Fibroblast of the aortic adventitia (primary cell): ENCODE measurements at places on chromosomes 1 and 21. TPM values are rescaled to one million over a fixed set of nuclear protein-coding genes. Genes with fewer than 3 reads are reported as not detected.

DNA sequence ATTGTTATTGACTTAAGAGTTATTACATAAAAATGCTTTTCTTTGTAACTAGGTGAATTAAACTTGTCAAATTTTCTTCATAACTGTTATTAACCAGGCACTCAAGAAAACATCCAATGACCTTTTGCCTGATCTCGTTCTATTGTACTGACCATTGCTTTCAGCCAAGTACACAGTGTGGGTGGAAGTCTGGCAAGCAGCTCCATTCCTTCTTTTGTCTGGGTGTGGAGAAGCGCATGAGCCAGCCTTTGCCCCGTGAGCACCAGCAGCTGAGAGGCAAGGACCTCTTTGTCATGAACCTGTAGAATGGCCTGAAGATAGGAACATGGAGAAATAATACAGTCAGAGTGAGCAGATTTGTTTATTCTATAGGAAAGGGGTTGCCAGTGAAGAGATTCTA lies 57.5 kb downstream of the IARS2 start:
- peak; percentile 68 for DNase-seq

Gene KLHL17
- 1.8 and 5.0 TPM in 2 replicates for total RNA-seq

GRCh38 chr1:219876798-219877209 lies 51.6 kb downstream of the SLC30A10 start:
- DNase-seq: peak; percentile 37

Gene TSTD1
- 0.90 TPM in 1 of 2 replicates, not detected in the other for total RNA-seq

Gene ANKRD65
- 1.7 and 2.4 TPM in 2 replicates for total RNA-seq

Gene SLFNL1
- 0.09 and 0.57 TPM in 2 replicates for total RNA-seq

DNA sequence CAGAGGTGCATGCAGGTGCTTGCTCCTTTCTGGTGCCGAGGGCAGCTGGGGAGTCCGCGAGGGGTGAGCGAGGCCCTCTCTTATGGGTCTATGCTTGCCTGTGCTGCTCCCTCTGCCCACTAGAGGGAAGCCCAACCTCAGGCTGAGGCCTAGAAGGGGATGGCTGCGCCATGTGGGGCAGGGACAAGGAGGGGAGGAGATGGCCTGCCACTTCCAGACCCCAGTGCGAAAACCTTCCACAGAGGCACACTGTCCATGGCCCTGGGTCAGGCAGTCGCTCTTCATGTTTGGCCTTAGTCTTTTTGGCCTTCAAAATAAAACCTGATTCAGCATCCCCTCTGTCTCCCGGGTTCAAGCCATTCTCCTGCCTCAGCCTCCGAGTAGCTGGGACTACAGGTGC lies 14.0 kb downstream of the RHBG start:
- peak; percentile 49 for DNase-seq

Gene RXRG
- not detected in 2 replicates for total RNA-seq

- DNase-seq: peak; percentile 79
Measured at GRCh38 chr1:9892563-9893528, 17.2 kb downstream of the CTNNBIP1 start.

DNA sequence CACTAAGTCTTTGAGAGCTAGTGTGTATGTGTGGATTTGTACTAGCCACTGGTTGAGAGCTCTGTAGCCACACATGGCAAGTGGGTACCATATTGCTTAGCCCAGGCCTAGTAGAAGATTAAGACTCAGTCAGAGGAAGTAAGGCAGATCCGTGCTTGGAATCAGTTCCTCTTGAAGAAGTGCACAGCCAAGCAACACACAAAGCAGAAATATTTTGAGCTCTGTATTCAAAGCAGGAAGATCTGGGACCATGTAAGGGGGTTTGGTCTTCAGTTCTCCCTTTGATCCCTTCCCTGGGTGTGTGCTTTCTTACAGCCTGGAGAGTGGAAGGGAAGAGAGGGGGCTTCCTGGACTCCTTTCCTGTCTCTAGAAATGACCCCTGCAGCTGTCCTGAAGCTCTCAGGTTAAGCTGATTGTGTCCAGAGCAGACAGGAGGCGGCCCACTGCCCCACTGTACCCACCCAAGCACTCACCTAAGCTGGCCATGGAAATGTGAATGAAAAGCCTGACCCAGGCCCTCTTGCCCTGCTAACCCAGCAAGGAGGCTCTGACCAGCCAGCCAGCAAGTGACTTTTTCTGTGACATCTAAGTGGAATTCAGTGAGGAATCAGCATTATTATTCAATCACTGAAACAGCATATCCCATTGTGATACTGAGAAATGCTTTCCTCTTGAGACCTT lies 3.6 kb downstream of the ETS2 start:
- DNase-seq: no peak

DNA sequence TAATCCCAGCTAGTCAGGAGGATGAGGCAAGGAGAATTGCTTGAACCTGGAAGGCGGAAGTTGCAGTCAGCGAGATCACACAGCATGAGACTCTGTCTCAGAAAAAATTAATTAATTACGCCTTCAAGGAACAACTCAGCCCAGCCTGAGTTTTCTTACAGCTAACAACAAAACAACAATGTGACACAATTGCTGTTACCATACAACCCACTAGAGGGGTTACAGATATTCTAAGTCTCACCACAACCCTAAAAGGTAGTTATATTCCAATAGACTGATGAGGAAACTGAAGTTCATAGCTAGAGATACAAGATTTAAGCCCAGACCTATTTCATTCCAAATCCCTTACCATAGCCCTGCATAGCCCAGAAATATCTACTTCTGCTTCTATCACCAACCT lies 2.9 kb upstream of the LRRC8C start:
- no peak for DNase-seq

- DNase-seq: peak; percentile 44
Measured at GRCh38 chr1:43545695-43546387, 15.2 kb downstream of the PTPRF start.

DNA sequence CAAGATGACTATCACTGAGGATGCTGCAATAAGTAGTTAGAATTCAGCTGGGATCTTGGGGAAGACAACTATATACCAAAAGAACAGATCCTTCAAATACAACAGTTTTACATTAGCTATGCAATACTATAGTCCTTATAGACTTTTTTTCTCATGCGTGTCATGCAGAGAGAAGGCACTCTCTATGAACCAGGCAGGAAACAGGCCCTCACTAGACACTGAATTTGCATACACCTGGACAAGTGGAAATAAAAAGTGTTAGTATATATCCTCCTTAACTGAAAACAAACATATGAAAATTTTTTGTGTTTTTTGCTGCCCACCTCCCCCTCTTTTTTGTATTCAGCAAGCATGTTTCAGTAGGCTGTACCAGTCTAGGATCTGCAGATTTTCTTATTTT lies 29.9 kb downstream of the TMCO1 start:
- no peak for DNase-seq

DNA sequence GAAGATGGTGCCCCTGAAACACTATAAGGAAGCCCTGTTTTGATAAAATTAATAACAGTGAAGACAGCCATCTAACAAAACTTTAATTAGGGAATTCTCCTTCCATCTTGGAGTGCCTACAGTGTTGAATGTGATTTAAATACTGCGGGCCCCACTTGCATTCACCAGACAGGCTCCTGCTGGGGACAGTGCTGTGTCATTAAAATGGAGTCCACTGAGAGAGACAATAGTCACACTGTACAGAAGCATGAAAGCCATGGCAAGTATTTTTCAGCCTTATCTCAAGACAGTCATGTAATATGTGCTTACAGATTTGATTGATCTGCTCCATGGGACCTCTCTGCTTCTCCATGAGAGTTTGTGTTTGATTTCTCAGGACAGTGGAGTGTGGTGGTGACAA lies 29.7 kb upstream of the ZBTB18 start:
- no peak for DNase-seq
